Upper lobe of right lung (tissue), 1 donor: ENCODE measurements at places on chromosomes 16 and 17.
A peak's percentile ranks its signal among the peaks of the same experiment; 100 is the strongest.

GRCh38 chr16:1530349-1530882 lies 3.0 kb upstream of the TMEM204 start:
- DNase-seq: no peak

GRCh38 chr17:68246271-68247028 lies 1.4 kb upstream of the AMZ2 start:
- DNase-seq: no peak

DNA sequence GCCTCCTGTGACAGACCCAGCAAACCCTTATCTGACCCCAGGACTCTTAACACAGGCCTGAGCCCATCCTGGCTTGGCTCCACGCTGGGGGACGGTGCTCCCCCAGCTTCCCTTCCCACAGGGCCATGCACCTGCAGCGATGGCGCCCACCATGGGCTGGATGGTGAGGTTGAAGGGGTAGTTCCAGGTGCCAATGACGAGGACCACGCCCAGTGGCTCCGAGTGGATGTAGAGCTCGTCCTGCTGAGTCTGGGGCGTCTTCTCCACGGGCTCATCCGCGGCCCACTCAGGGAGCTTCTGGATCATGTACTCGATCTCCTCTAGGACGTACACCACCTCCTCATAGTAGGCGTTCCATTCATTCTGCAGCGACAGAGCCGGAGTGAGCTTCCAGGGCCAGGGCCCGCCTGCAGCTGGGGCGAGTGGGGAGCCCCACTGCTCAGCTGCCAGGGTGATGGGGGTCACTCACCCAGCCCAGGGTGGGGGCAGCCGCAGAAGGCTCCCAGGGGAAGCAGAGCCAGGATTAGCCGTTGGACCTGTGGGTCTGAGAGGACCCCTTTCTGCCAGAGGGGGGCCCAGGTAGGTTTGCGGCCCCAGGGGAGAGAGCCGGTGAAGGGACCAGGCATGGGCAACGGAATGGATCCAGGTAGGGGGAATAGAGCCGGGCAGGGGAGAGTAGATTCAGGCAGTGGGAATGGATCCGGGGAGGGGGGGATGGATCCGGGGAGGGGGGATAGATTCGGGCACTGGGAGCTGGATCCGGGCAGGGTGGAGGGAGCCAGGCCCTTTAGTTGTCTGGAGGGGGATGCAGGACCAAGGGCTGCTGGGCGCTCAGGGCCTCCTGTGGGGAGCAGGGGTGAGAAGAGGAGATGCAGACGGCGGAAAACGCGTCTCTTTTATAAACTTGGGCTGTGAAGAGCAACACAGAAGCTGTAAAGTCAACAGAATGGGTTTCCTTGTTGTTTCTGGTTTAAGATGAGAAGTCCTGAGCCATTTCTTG lies 4.7 kb downstream of the ALDH3A1 start:
- DNase-seq: peak; percentile 60

- DNase-seq: no peak
Observed at GRCh38 chr16:80989801-80990200, 16.9 kb downstream of the CMC2 start.

GRCh38 chr17:13320046-13320785 lies 281.5 kb downstream of the HS3ST3A1 start:
- DNase-seq: no peak

DNA sequence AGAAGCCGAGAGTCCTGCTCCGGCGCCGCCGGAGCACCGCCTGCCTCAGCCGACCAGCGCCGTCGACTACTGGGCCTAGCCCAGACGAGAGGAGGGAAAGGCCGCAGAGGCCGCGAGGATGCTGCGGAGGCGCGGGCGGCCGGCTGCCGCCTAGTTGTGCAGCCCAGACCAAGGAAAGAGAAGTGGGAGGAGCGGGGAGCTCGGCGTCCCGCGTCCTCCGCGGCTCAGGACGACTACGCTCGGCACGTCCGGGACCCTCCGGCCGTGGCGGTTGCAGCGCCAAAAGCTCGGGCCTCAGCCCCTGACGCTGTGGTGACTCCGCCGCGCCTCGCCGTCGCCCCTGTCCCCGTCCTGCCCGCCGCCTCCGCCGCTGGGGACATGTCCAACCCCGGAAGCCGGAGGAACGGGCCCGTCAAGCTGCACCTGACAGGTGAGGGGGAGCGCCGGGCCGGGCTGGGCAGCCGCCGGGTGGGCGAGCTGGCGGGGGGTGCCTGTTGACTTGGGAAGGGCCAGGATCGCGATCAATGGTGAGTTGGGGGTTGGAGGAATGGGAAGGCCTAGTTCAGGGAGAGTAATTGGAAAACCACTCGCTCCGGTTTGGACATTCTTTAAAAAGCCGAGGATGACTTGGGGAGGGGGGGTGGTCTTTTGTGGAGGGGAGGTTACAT lies 37.7 kb downstream of the RNF135 start:
- DNase-seq: peak; percentile 88

- no peak for DNase-seq
Observed at GRCh38 chr17:56867948-56868376, 34.0 kb downstream of the DGKE start.

DNA sequence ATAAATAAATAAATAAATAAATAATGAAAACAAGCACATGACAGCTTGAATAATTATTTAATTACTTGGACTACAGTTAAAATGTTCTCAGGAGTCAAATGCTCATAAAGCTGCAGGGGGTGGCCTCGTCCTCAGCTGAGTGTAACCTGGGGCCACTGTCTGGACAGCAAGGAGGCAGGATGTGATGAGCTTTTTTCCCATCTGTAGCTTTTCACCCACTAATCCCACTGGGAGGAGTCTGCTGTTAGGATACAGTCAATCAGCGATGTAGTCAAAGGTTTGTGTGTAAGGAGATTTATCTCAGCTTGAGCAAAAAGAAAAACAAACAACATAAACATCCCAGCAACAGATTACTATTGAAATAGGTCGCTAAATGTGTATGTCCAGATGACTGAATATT lies 22.5 kb downstream of the ZCCHC14 start:
- no peak for DNase-seq

DNA sequence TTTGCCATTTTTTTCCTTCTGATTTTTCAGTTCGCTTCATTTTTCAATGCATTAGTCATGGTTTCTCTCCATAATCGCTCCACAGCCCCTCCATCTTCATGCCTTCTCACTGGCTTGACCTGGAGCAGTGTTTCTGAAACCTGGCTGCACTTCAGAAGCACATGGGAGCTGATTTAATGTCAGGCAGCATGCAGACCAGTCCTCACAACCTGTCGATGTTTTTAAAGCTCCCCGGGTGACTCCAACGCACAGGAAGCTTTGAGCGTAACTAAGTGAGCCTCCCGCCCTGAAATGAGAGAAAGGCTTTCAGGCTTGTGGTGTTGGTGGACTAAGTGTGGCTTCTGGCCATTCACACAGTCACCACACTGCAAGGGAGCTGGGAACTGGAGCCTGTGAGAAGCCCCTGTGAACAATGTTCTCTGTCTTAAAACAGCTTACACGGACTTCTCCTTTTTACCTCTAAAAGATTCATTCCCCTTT lies 16.8 kb upstream of the DRG2 start:
- DNase-seq: no peak

DNA sequence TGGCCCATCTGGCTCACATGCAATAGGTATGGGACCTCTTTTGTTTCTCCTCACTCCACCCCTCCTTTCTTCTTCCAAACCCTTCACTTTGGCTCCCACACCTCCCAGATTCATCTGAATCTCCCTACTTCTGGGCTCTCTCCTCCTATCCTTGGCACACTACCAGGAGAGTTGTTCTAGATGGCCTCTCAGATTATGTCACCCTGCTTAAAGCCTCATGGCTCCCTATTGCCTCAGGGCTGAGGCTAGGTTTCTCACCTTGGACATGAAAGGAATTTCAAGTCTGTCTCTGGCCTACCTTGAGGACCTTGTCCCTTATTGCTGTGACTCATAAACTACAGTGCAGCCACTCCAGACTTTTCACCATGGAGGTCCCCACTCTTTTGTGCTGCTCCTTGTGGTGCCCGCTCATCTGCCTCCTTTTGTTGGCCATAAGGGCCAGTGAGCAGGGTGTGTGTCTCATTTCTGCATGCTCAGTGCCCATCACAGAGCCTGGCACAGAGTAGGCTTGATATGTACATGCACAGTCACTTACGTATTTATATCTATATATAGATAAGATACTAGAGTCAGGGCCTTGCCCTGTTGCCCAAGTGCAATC lies 1.0 kb upstream of the MFAP4 start:
- DNase-seq: no peak

DNA sequence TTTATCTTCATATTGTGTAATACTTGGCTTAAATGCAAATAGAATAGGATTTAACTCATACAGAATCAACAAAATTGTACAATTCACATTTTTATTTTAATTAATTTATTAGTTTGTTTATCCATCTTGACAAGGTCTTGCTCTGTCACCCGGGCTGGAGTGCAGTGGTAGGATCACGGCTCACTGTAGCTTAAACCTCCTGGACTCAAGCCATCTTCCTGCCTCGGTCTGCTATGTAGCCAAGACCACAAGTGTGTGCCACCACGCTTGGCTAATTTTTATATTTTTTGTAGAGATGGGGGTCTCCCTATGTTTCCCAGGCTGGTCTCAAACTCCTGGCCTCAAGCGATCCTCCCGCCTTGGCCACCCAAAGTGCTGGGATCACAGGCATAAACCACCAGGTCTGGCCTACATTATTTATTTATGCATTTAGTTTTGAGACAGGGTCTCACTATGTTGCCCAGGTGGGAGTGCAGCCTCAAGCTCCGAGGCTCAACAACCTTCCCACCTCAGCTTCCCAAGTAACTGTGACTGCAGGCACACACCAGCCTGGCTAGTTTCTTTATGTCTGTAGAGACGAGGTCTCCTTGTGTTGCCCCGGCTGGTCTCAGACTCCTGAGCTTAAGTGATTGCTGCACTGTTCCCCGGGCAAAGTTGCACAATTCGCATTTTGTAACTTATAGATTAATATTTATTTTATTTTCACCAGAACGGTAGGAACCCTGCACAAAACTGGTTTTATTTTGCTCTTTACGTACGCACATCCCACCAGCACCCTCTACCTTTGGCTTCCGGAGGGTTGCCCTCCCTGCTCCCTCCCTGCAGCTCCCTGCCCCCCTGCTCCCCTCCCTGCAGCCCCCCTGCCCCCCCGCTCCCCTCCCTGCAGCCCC lies 4.9 kb downstream of the DPEP1 start:
- DNase-seq: no peak

- DNase-seq: no peak
Observed at GRCh38 chr16:69485361-69485760, 60.9 kb downstream of the CYB5B start.

- no peak for DNase-seq
Observed at GRCh38 chr17:80652756-80653330, 108.2 kb downstream of the RPTOR start.

- DNase-seq: no peak
Observed at GRCh38 chr17:74745548-74746177, 2.8 kb upstream of the NHERF1 start.

- no peak for DNase-seq
Observed at GRCh38 chr17:75931062-75931461, 9.8 kb downstream of the FBF1 start.

DNA sequence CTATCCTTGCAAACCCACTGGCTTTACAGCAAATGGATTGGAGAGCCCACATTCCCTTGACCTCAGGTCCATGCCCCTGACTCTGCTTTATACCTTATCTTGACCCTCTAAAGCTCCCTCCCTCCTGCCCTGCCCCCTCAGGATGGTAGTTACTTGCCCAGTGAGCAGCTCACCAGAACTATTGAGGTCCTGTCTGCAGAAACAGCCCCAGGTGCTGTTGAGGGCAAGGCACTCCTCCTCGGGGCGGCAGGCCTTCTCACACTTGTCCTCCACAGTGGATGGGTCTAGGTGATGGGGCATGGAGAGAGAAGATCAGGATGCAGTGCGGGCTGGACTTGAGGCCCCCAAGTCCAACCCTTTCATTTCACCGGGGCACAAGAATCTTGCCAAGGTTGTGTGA lies 4.6 kb downstream of the GP2 start:
- DNase-seq: no peak

DNA sequence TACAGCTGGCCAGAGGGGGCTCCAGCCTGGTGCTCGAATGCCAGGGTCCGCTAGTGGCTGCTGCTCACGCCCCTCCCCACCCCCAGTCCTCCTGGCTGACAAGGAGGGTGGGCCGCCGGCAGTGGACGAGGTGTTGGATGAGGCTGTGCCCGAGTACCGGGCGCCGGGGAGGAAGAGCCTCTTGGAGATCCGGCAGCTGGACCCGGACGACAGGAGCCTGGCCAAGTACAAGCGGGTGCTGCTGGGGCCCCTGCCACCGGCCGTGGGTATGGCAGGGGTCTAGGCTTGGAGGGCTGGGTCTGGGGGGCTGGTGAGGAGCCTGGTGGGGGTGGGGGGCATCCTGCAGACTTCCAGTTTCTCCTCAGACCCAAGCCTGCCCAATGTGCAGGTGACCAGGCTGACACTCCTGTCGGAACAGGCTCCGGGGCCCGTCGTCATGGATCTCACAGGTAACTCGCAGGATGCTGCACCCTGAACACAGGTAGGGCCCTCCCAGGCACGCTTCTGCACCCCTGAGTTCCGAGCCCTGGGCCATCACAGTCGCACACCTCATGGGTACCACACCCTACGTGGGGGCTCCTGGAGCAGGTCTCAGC lies 1.2 kb upstream of the PDIA2 start:
- DNase-seq: no peak

DNA sequence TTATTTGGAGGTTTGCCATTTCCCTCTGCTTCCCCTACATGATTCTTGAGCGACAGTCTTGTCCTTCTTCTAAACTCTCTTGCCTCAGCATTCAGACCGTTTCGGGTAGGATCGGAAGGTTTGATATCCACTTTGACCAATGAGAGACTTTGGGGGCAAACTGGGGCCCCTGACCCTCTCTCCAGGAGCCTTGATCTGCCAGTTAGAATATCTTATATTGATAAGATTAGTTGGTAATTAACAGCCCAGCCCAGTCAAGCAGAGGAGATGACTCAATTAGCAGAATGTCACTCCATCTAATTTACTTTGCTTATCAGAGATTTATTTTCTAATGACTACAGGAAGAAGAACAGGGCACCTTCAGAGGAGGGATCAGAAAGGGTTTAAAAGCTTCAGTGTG lies 532.8 kb downstream of the XYLT1 start:
- DNase-seq: no peak

DNA sequence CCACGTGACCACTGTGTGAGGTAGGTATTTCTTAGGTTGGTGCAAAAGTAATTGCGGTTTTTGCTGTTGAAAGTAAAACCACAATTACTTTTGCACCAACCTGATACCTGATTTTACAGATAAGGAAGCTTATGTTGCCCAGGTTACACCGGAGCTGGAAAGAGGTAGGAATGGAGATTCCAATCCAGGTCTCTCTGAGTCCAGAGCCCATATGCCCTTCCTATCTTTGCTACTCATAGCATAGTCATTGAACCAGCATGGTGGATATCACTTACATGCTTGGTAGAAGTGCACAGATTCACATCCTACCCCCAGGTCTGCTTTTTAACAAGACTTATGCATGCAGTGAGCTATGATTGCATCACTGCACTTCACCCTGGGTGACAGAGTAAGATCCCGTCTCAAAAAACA lies 61.8 kb downstream of the ARSG start:
- DNase-seq: no peak

GRCh38 chr16:22942811-22943210 lies 128.8 kb downstream of the HS3ST2 start:
- no peak for DNase-seq

GRCh38 chr17:42964161-42964932 lies at the start of gene AARSD1:
AARSD1 (minus strand) TSS chr17:42964454; CDS start chr17:42964440, 14 bp downstream.
- DNase-seq: peak; percentile 96

GRCh38 chr17:59361386-59361785 lies 29.9 kb downstream of the YPEL2 start:
- no peak for DNase-seq

- no peak for DNase-seq
Observed at GRCh38 chr16:18933501-18933900, 7.3 kb upstream of the SMG1 start.
